ENCODE measurements at places on chromosomes 16 and 17. TPM values are rescaled to one million over a fixed set of nuclear protein-coding genes. Genes with fewer than 3 reads are reported as not detected.

The MRPL28 gene
- 89.0 TPM for total RNA-seq

The TP53TG3F gene
- total RNA-seq = not detected

The KRT28 gene
- not detected for total RNA-seq

The TMC8 gene
- total RNA-seq = 292 TPM

The TNFRSF13B gene
- total RNA-seq = not detected

The DLX4 gene
- not detected for total RNA-seq

- peaks cover 14% of the 10 kb centered on the region for H3K36me3 ChIP-seq
- peak overlapping the region; percentile 17 for H3K27ac ChIP-seq
- DNase-seq = no peak
- no peak overlapping the region for H3K4me3 ChIP-seq
Measured at GRCh38 chr16:84737192-84738011, 37.6 kb downstream of the USP10 start.

DNA sequence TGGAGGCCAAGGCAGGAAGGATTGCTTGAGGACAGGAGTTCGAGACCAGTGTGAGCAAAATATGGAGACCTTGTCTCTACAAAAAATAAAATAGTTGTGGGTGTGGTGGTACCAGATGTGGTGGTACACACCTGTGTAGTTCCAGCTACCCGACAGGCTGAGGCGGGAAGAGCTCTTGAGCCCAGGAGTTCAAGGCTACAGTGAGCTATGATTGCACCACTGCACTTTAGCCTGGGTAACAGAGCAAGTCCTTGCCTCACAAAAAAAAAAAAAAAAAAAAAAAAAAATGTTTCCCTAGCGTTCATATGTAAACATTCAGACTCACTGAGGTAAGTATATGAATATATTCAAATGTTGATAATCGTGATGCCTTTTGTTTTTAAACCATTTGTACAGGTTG, 39.5 kb downstream of the CLUH start:
- H3K36me3 ChIP-seq = peaks cover 63% of the 10 kb centered on the region
- H3K27ac ChIP-seq = no peak overlapping the region
- no peak for DNase-seq
- H3K4me1 ChIP-seq = peaks cover 3% of the 10 kb centered on the region
- no peak overlapping the region for H3K4me3 ChIP-seq

DNA sequence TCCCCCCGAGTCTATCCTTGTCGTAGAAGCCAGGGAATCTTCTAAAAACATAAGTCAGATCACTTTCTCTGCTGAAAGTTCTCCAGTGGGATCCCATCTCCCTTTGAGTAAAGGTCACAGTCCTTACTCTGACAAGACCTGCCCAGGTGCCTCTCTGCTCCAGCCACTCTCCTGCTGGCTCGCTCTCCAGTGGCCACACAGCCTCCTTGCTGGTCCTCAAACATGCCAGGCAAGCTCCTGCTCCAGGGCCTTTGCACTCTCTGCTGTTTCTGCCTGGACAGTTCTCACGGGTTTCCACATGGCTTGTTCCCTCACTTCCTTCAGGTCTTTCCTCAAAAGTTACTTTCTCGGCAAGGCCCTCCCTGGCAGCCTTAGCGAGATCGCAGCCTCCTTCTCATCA, 3.4 kb downstream of the B9D1 start:
- H3K27ac ChIP-seq = no peak overlapping the region
- H3K36me3 ChIP-seq = no peaks in the 10 kb centered on the region
- H3K27me3 ChIP-seq = peaks cover 7% of the 10 kb centered on the region
- peaks cover 10% of the 10 kb centered on the region for H3K4me1 ChIP-seq

DNA sequence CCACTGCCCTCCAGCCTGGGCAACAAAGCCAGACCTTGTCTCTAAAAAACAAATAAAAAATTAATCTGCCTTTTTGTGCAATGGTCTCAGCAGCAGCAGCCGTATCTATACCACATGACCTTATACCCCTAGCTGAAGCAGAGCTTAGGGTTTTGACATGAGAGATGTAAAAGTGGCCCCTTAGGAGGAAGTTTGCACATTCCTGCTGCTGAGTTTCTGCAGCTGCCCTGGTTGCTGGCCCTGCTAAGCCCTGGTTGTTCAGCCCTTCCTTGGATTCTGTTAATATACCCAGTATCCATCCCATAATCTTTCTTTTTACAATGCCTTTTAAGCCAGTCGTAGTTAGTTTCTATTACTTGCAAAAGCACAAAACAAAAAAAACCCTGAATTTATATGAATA, 33.0 kb upstream of the PRKCB start:
- peaks cover 3% of the 10 kb centered on the region for H3K27me3 ChIP-seq
- no peak overlapping the region for H3K27ac ChIP-seq
- DNase-seq = no peak
- peaks cover 16% of the 10 kb centered on the region for H3K4me1 ChIP-seq

- peaks cover 87% of the 10 kb centered on the region for H3K4me1 ChIP-seq
- H3K27me3 ChIP-seq = no peaks in the 10 kb centered on the region
- H3K27ac ChIP-seq = peak overlapping the region; percentile 93
- no peak for DNase-seq
Measured at GRCh38 chr17:45308016-45308365, 8.8 kb downstream of the MAP3K14 start.

DNA sequence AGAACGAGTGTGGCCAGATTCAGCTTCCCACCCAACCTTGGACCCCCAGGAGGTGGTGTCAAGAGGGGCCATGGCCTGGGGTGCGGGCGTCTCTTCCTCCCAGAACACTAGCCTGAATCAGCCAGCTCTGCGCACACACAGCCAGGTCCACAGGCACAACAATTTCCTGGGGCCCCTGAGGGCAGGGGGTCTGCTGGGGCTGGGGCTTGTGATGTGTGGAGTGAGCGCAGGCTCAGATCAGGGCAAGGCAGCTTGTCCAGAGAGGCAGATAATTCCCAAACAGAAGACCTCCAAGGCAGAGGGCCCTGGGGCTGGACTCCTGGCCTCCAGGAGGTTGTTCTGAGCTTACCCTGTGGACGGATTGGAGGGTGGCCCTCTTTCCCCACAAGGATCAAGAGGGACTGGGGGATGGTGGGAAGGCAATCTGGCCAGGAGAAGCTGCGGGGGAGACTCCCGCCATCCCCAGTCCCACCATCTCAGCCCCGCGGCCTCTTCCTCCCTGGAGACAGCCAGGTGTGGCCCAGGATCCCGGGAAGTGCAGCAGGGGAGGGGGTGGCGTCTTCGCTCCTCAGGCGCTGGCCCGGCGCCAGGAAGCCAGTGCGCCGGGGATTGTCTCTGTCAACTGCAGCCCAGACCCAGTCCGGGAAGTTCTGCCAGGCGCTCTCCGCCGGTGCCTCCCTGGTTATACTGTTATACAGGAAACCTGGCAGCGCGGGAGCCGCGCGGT, 52.0 kb upstream of the AMZ2 start:
- H3K27ac ChIP-seq = no peak overlapping the region
- H3K27me3 ChIP-seq = peaks cover 49% of the 10 kb centered on the region
- H3K4me3 ChIP-seq = peak overlapping the region; percentile 43
- H3K4me1 ChIP-seq = peaks cover 26% of the 10 kb centered on the region
- no peak for DNase-seq

- H3K36me3 ChIP-seq = no peaks in the 10 kb centered on the region
- H3K4me1 ChIP-seq = no peaks in the 10 kb centered on the region
- DNase-seq = no peak
- no peak overlapping the region for H3K27ac ChIP-seq
- H3K27me3 ChIP-seq = peaks cover 55% of the 10 kb centered on the region
Measured at GRCh38 chr17:66944351-66945146, 20.0 kb upstream of the CACNG4 start.

Measured in activated CD8-positive, alpha-beta memory T cell treated with anti-CD3 and anti-CD28 coated beads, Interleukin-2, amount 10 ng/mL, durations not matched to agents 7 days and 5 days (primary cell).